ENCODE measurements at places on chromosomes 3 and 15.

GRCh38 chr3:46264002-46264401 is 21.7 kb downstream of the CCR3 start:
- DNase-seq = no peak
- no peaks in the 10 kb centered on the region for H3K27me3 ChIP-seq
- H3K36me3 ChIP-seq = no peaks in the 10 kb centered on the region
- no peak overlapping the region for H3K4me3 ChIP-seq

- peaks cover 10% of the 10 kb centered on the region for H3K27me3 ChIP-seq
- no peak overlapping the region for H3K4me3 ChIP-seq
- H3K27ac ChIP-seq = no peak overlapping the region
- DNase-seq = peak; percentile 23
- no peaks in the 10 kb centered on the region for H3K4me1 ChIP-seq
Observed at GRCh38 chr3:132029182-132029902, 5.5 kb downstream of the CPNE4 start.

DNA sequence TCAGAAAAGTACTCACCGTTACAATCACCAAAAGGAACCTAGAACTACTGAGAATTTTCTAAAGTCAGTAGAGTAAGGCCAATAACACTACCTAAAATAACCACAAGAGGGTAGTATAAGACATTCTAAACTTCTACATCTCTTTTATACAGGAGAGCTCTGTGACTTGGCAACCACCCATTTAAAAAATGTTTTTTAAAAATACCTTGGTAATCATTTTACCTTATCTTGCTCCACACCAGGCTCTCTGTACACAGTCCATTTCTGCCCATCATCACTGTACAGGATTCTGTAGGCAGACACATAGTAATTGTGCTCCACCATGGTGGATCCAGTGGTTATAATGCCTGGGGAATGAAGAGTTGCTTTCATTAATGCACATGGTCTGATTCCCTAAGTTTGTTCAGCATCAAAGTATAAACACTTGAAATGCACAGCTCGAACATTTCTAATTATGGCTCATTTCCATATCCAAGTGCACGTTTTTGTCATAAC is 54.5 kb downstream of the ST3GAL6 start:
- H3K4me3 ChIP-seq = no peak overlapping the region
- H3K27ac ChIP-seq = no peak overlapping the region

DNA sequence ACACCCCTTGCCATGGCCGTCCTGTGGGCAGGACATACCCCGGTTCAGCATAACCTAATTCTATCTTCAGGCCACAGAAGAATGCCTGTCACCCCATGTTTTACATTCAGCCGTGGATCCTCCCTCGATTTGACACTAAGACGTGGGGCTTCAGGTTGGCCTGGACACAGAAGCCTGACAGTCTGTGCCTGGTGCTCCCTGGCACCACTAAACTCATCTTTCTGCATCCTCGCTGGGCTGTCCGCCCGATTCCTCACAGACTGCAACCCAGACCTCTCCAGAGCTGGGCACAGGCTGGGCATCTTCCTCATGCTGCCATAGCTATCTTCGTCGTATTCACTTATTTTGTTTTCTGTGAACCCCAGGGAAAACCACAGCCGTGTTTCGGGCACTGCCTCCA is 117.8 kb upstream of the IQSEC1 start:
- H3K27ac ChIP-seq = no peak overlapping the region
- DNase-seq = no peak
- H3K36me3 ChIP-seq = no peaks in the 10 kb centered on the region
- H3K27me3 ChIP-seq = no peaks in the 10 kb centered on the region
- H3K4me1 ChIP-seq = peaks cover 12% of the 10 kb centered on the region

Data from effector memory CD4-positive, alpha-beta T cell (primary cell).